ENCODE measurements at places on chromosomes 13 and 19. TPM values are rescaled to one million over a fixed set of nuclear protein-coding genes. Genes with fewer than 3 reads are reported as not detected.

GRCh38 chr13:27267596-27267995, 3.0 kb upstream of the RASL11A start:
- no peak for DNase-seq

GRCh38 chr19:20252613-20253012, 85.6 kb downstream of the ZNF486 start:
- DNase-seq = no peak

Gene LMTK3
- total RNA-seq = 0.04 TPM

DNA sequence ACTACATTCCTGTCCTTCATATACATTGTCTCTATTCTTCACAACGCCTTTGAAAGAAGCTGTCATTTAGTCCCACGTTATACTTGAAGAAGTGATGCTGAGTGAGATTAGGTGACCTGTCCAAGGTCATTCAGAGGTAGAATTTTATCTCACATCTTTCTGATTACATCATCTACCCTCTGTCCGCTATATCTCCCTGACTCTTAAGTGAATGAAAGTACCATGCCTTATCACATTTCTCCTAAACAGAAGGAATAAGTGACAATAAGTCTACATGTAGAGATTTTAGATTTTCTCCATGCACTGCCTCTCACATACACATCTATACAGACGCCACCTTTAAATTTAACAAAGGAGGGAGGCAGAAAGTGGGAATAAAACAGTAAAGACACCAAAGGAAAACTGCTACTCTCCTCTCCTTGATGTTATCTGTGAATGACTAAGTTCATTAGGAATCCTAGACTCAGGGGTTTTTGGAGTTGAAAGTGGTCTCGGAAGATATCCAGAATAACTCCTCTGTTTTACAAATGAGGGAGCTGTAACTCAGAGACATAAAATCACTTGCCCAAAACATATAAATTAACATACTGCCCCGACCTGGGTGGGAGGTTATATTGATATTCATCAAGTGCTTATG, 4.9 kb upstream of the CLDN10 start:
- no peak for DNase-seq

Gene SSC5D
- 20.0 TPM for total RNA-seq

DNA sequence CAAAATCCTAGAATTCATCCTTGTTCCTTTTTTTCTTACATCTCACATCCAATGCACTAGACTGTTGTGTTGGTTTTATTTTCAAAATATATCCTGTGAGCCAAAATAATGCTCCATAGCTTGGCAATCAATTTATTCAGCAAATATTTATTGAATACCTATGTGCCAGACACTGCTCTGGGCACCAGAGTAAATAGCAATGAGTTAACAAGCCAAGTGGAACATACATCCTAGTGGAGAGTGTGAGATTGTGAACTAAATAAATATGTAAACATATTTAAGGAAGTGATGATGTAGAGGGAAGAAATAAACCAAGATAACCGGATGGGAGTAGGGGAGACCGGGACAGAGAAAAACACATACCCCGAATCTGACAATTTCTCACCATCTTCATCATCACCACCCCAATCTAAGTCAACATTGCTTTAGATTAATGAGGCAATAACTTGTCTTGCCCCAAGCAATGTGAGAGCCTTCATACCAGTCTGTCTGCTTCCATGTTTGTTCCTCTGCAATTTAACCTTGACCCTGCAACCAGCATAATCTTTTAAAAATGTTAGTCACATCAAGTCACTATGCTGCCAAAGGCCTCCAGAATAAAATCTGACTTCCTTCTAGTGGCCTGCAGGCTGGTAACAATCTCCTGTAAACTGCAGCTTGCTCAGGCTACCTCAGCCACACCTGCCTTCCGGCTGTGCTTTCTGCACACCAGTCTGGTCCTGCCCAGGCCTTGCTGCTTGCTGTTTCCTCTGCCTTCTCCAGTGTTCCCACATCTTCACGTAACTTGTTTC, 199.2 kb downstream of the DLEU7 start:
- no peak for DNase-seq

DNA sequence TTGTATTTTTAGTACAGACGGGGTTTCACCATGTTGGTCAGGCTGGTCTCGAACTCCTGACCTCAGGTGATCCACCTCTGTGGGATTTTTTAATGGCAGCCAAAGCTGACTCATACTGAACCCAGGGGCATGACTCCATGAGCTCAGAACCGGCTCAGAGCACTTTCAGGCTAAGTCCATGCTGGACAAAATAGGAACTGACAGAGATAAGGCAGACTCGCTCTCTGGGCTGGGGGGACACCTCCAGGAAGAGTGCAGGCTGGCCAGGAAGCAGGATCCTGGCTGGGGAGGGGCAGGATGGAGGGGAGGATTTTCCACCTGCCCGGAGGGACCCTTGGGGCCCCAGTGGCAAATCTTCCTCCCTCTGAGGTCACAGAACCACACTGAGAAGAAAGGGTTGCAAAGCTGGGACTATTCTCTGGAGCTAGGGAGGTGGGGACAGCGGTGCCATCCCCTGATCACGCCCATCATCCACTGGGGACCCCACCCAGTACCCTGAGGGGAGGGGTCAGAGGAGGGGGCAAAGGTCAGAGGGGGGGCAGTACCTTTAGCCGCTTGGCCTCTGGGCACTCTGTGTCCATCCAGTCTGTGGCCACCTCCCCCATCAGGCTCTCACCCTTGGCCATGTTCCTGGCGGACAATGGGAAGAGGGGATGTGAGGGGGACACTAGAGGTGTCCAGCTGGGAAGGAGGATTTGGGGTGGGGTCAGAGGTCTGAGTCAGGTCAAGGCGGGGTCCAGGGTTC, 31.1 kb downstream of the NOTCH3 start:
- DNase-seq = no peak

GRCh38 chr13:68940049-68940448, 1167.6 kb upstream of the ATXN8OS start:
- no peak for DNase-seq

Gene TIMM50
- 38.8 TPM for total RNA-seq

Gene NPAS1
- total RNA-seq = 0.31 TPM

DNA sequence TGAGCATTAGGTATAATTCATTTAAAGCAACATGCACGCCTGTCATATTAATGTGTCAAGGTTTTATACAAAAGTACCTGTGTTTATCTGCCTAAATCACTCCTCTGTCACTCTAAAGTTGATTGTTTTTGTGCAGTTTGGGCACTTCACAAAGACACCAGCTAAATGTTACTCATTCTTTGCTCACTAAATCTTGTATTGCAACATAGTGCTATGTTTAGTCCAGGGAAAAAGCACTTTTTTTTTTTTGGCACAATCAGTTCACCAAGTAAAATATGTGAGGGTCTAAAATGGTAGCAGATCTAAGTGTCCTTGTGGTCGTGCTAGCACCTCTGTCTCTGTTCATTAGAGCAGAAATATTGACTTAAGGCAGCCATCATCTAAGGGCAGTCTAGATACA, 2526.7 kb upstream of the PCDH20 start:
- DNase-seq = no peak

GRCh38 chr19:19098084-19098702, 34.4 kb downstream of the SLC25A42 start:
- no peak for DNase-seq

Gene INSL3
- total RNA-seq = not detected

Gene SLC39A3
- total RNA-seq = 12.1 TPM

Gene FBXO27
- 1.4 TPM for total RNA-seq

DNA sequence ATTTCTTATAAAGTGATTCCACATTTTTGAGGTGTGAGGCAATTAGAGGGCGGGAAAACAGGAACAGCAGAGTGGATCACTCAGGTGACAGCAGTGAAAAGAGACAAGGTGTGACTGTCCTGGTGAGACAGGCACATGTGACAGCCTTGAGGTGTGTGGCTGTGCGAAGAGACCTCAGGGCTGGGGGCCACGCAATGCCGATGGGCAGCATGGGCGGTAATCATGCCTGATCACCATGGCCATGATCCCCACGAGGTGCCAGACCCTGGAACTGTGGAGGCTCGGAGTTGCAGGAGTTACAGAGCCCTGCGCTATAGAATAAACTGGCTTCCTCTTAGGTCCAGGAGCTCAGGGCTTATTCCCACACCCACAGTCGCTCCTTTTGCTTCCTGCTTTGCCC, 2.0 kb downstream of the SPACA6 start:
- no peak for DNase-seq

Gene URAD
- total RNA-seq = not detected

GRCh38 chr19:18541258-18541991, 1.9 kb downstream of the FKBP8 start:
- DNase-seq = no peak

- DNase-seq = no peak
Observed at GRCh38 chr13:24897293-24897692, 133.3 kb downstream of the RNF17 start.

DNA sequence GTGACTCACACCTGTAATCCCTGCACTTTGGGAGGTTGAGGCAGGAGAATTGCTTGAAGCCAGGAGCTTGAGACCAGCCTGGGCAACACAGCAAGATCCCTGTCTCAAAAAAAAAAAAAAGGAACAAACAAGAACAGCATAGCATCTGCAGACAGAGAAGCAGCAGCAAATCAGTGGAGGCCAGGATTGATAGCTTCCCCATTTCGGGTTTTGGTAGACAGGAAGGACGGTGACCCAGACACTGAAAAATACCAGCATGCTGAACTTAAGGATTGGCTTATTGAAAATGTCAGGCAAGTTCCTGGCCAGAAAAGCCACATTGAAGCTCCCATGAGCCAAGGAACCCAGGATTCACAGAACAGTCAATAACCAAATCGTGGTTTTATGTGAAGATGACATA, 3.0 kb downstream of the ZNF490 start:
- no peak for DNase-seq

- DNase-seq = no peak
Observed at GRCh38 chr13:37340901-37341670, 235.6 kb upstream of the CSNK1A1L start.

DNA sequence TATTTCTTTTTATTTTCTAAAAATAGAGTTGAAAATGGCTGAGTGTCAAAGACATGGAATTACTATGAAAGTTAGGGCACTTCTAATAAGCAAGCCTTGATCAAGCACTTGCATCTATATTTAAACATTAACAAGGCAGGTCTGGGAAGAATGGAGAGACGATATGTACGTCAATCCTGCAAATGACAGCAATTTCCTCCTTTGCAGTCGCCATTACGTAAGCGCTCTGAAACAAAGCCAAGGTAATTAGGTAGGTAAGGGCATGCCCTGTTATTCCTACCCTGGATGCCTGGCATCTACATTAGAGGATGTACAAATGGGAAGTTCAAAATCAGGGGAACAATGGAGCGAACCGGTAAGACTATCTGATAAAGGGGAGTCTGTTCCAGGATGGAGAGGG, 664.0 kb upstream of the ARGLU1 start:
- no peak for DNase-seq

Gene ZNF714
- total RNA-seq = 10.7 TPM

- DNase-seq = no peak
Observed at GRCh38 chr13:86378628-86379027, 579.4 kb upstream of the SLITRK6 start.

Gene BICRA
- total RNA-seq = 3.1 TPM

Gene LILRA1
- 0.31 TPM for total RNA-seq

DNA sequence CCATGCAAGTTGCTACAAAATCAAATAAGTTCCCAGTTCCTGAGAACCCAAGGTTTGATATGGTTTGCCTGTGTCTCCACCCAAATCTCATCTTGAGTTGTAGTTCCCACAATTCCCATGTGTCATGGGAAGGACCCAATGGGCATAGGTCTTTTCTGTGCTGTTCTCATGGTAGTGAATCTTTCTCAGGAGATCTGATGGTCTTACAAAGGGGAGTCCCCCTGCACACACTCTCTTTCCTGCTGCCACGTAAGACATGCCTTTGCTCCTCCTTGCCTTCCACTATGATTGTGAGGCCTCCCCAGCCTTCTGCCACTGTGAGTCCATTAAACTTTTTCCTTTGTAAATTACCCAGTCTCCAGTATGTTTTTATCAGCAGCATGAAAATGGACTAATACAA, 28.5 kb upstream of the TSHZ3 start:
- no peak for DNase-seq

DNA sequence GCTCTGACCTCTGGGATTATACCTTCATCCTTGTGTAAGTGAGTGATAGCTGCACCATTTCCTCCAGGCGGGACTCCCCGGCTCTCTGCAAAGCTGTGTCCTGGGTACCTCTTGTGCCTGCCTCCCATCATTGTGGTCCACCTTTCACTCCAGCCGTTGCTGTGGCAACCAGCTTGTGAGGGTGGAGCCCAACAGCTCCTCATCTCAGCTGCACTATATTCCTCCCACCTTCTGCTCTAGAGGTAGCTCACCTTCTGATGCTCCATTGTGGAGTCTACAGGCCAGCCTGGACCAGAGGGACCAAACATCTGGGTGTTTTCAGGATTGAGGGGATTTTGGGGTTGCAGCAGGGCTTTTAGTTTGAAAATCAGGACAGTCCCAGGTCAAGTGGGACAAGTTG, 708.2 kb downstream of the UQCRFS1 start:
- no peak for DNase-seq

All from muscle of leg (tissue), 16 donors.